Activated CD4-positive, alpha-beta T cell treated with anti-CD3 and anti-CD28 coated beads, Interleukin-10, Interleukin-2, amounts not matched to agents 100 ng/mL and 50 ng/mL, durations not matched to agents 16 hours and 8 hours (primary cell): ENCODE measurements at places on chromosomes 12 and 14.
A peak's percentile ranks its signal among the peaks of the same experiment; 100 is the strongest.

GRCh38 chr12:1835211-1836131 is 15.1 kb downstream of the LRTM2 start:
- DNase-seq = no peak

DNA sequence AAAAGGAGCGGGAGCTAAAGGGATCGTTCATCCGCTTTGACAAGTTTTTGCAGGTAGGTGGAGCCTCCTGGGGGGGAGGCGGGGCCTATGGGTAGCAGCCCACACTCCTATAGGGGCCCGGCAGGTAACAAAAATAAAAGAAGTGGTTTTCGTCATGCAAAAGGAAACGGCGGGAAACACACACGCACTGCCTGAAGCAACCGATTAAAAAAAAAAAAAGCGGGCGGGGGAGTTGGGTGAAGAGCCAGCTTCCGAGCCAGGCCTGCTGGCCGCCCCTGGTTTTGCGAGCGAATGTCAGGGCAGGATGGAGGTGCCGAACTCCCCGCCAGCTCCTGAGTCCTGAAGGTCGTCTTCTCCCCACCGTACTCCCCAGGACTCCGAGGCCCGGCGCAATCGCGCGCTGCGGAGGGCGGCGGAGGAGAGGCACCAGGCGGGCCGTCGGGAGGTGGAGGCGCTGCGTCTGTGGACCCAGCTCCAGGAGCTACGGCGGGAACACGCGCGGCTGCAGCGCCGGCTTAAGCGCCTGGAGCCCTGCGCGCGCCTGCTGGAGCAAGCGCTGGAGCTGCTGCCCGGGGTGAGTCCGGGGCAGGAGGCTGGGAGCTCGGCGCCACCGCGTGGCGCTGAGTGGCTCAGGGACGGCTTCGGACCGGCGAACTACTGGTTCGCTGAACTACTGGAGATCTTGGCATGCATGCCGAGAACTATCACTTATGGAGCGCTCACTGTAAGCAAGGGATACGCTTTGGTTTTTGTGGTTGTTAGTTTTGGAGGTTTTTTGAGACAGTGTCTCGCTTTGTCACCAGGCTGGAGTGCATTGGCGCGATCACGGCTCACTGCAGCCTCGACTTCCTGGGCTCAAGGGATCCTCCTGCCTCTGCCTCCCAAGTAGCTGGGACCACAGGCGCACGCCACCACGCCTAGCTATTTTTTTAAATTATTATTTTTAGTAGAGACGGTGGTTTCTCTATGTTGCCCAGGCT is 3.6 kb downstream of the CFAP73 start:
- peak; percentile 69 for DNase-seq

DNA sequence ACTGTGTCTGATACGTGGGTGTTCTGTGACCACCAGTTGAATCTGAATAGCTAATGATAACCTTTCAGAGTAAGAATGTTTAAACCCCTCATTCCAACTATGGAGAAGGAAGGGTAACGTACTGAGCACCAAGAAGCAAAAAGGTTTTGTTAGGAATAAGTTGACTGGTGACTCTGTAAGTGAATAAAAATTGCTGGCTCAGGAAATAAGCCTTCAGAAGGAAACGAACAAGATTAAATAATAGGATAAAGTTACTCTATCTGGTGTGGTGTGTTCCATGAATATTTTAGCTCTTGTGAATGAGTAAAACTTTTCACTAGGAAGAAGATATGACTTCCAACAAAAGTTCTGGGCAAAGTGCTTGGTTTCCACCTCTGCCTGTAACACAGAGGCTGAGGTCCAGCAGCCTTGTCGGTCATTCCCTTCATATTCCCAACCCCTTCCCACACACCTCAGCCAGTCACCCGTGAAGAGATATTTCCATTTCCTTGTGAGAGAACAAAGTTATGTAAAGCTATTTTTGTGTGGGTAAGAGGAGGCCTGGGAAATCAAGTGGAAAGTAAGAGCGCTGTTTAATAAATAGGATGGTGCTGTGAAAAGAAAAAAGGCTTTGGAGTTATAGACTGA is 47.1 kb downstream of the ARF6 start:
- DNase-seq = no peak

- DNase-seq = no peak
Measured at GRCh38 chr14:54808326-54809161, 94.1 kb downstream of the GCH1 start.

DNA sequence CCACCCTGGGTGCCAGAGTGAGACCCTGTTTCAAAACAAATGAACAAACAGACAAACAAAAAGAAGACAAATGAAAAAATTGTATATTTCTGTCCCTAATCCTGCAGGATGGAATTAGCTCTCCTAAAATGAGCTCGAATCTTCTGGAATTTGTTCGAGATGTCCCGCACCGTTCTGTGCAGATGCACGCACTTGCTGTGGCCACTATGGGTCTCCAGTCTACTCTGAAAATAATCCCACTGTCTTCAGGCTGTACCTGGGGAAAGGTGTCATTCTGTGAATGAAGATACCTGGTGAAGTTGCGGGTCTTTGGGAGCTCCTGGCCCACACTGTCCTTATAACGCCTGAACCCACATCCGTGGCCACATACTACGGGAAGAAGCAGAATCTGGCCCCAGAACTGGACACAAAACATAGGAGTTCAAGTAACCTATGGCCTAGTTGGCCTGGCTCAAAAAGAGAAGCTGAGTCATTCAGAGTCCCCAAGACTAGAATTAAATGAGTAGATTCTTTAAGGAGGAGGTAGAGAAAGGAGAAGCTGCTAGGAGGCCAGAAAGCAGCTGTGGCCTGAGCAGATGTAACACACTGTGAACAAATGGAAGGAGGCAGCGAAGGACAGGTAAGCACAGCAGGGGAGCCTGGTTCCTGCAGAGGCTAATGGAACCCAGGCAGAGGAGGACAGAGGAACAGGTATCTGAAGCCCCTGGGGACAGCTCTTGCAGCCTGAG is 108.6 kb downstream of the FOXN3 start:
- DNase-seq = no peak

DNA sequence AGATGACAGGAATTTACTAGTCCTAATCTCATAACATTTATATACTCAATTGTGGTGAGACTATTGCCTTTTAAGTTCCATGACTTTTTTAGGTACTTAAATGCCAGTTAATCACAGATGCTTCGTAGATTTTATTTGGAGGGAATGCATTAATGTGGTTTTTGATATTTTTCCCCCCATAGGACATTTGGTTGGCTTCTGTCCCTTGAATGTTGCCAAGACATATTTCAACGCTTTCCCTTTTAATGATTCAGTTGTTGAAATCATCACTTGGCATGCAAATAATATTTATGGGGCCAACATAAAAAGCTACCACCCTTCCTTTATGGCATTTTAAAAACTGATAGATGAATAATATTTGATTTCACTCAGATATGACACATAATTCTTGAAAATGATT is 172.1 kb downstream of the ACSS3 start:
- no peak for DNase-seq

GRCh38 chr14:28542040-28542439 is 224.5 kb upstream of the FOXG1 start:
- no peak for DNase-seq

- peak; percentile 34 for DNase-seq
Measured at GRCh38 chr12:460261-461230, 807 bp downstream of the B4GALNT3 start.

DNA sequence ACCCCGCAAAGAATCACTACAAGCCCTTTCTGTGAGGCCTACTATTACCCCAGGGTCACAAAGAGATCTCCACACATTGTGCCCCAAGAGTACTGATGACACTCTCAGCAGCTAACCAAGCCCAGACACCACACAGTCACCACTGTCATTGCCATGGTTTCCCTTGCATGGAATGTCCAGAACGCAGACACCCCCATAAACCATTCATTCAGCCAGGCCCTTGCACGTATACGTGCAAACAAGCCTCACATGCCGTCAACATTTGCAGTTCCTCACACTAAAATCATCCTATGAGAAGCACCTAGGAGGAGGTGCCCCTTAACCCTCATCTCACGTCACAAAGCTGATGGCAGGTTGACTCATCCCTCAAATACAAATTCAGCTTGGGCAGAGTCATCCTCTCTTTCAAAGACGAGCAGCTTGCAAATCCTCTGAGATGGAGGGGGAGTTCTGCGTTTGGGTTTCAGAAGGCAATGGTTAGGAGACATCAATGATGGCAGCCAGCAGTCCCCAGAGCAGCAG is 17.1 kb upstream of the KRT77 start:
- no peak for DNase-seq

GRCh38 chr12:125996443-125996842 is 931.2 kb downstream of the AACS start:
- DNase-seq = no peak

GRCh38 chr14:101947577-101947903 is 16.8 kb upstream of the DYNC1H1 start:
- peak; percentile 26 for DNase-seq

GRCh38 chr12:46263140-46264016 is 5.5 kb downstream of the SLC38A1 start:
- no peak for DNase-seq
